ENCODE measurements at places on chromosomes 13 and 19.

GRCh38 chr13:39035799-39036198 lies 2.1 kb downstream of the PROSER1 start:
- no peak for DNase-seq

- no peak for DNase-seq
Measured at GRCh38 chr13:104355041-104355670, 1288.9 kb upstream of the SLC10A2 start.

GRCh38 chr13:110215606-110216005 lies 91.4 kb downstream of the COL4A1 start:
- DNase-seq: no peak

GRCh38 chr13:98405107-98405571 lies 171.8 kb downstream of the STK24 start:
- DNase-seq: no peak

- DNase-seq: no peak
Measured at GRCh38 chr19:49570997-49571676, 9.2 kb downstream of the NOSIP start.

DNA sequence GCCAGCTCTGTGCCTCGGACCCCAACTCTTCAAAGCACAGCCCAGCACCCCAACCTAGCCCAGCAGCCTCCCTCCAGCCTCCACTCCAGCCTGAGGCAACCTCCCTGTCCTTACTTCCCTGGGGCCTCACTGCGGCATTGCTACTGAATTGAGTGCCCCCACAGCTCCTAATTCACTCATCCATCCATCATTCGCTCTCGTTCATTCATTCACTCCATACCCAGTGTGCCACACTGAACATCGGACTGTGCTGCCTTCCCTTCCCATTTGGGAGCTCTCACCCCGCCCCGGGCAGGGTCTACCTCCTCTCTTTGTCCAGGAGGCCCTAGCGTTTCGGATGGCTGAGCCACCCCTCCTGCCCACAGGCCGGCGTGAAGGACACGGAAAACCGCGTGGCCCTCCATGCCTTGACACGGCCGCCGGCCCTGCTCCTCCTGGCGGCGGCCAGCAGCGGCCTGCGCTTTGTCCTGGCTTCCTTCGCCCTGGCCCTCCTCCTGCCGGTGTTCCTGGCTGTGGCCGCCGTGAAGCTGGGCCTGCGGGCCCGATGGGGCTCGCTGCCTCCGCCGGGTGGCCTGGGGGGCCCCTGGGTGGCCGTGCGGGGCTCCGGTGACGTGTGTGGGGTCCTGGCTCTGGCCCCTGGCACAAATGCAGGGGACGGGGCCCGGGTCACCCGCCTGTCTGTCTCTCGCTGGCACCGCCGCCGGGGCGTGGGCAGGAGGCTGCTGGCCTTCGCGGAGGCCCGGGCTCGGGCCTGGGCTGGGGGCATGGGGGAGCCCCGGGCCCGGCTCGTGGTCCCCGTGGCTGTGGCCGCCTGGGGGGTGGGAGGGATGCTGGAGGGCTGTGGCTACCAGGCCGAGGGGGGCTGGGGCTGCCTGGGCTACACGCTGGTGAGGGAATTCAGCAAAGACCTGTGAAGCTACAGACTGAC lies 1.3 kb downstream of the NAT14 start:
- no peak for DNase-seq

DNA sequence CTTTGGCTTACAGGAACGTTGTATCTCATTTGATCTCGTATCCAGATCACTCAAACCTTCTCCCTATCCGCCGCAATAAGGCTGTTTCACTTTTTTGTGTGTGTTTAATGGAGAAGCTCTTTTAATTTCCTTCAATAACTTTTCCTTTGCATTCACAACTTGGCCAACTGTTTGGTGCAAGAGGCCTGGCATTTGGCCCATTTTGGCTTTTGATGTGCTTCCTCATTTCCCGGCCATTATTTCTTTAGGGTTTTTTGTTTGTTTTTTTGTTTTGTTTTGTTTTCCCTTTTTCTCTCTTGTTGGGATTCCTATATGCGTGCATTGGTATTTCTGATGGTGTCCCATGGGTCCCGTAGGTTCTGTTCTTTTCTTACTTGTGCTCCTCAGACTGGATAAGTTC lies 6.1 kb upstream of the UPF3A start:
- no peak for DNase-seq

Measured in central memory CD8-positive, alpha-beta T cell (primary cell).